ENCODE measurements at places on chromosomes 1 and 21.
A peak's percentile ranks its signal among the peaks of the same experiment; 100 is the strongest.

- peak; percentile 13 for DNase-seq
Measured at GRCh38 chr1:36559061-36559460, 76.3 kb upstream of the CSF3R start.

DNA sequence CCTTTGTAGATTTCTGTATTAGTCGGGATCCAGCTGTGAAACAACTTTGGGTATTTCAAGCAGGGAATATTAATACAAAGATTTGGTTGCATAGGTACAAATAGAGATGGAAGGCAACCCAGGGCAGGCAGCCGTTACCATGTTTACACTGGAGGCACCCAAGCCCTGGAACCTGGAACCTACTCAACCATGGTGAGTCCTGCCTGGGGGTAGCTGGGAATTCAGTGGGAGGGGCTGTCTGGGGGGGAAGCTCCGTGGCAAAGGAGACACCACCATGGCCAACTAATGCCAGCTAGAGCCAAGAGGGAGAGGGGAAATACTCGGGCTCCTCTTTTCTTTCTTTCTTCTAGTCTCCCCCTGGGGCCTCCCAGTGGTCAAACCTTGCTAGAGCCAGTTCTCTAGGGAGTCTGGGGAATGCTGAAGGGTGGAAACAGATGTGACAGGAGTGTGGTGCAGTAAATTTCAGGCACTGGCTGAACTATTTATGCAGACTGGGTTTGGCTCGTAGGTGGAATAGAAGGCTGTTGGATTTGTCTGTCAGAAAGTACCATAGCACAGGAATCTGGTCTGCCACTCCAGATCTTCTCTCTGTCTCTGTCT is 91.9 kb upstream of the CACNA1E start:
- no peak for DNase-seq

DNA sequence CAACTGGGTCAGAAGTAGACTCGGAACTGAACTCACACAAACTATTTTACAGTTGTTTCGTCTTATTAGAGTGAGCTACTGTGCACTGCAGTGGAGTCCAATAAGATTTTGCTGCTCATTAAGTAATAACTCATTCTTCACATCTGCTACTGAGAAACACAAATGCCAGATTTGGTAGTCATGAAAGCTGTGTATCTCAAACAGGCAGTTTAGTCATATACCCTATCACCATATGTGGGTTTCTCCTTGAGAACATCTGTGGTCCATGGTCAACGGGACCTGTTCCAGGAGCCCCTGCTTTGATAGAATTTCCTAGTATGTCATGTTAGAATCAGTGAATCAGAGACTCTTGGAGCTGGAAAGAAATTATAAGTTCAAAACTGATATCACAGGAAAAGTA is 60.4 kb downstream of the ALG14 start:
- no peak for DNase-seq

- DNase-seq: peak; percentile 38
Measured at GRCh38 chr1:226624526-226624925, 76.0 kb downstream of the STUM start.

GRCh38 chr1:150615346-150616201 is 13.8 kb downstream of the ENSA start:
- no peak for DNase-seq
